Stimulated activated CD4-positive, alpha-beta T cell treated with anti-CD3 and anti-CD28 coated beads, Interleukin-1b, Interleukin-23, amount 100 ng/mL, for 24 hours (primary cell): ENCODE measurements at places on chromosomes 1 and 21.

DNA sequence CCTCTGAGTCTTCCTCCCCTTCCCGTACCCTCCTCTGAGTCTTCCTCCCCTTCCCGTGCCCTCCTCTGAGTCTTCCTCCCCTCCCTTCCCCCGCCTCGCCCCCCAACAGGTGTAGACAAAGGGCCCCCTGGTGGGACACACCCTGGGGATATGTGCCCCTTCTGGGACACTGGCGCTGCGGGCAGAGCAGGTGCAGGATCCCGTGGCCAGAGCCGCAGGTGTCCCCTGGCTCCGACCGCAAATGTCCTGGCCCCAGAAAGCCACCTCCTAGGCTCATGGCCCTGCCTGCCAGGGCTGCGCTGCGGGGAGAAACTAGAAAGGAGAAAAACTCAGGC lies 51.5 kb upstream of the ARHGEF16 start:
- DNase-seq: no peak

DNA sequence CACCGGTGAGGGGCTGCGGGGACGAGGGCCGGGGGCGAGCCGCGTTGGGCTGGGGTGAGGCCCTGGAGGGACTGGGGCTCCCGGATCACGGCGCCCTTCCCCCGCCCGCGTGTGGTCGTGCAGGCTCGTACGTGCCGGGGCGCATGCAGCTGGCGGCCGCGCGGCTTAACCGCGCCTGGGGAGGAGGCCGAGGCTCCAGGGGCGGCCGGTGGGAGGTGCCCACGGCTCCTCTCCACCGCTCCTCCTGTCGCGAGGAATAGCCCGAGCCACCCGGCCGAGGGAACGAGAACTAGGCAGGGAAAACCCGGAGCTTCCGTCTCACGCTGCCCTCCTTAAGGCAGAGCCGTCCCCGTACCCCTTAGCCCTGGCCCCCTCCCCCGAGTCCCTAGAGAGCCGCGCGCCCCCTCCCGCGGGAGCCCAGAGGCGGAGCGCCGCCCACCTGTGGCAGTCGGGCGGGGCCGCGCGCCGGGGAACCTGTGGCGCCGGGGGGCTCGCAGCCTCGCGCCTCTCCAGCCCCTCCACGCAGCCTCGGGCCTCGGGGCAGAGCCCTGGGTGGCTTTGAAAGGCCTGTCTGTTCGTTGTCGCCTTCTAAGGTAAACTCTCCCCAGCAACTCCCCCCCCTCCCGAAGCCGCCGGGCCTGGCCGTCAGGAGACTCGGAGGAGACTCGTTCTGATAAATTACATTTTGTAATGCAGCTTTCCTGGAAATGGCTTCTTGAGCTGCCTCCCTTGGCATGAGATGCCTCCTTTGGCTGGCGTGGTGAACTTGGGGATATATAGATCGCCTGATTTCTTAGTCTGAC lies 746 bp downstream of the AK4 start:
- no peak for DNase-seq

DNA sequence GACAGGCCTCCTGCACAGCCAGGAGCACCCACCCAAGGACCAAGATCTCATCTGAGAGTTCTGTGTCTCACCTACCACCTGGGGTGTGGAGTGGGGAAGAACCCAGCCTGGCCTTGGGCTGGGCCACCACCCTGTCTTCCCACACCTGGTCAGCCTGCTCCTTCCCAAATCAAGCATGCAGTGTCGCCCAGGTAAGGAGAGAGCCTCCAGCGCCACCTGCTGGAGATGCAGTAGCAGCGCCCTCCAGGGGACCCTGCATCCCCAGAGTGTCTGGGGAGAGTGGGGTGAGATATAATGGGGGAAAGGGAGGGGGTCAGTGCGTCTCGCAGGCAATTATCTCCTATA lies 32.3 kb downstream of the KIAA2013 start:
- DNase-seq: peak; percentile 53

DNA sequence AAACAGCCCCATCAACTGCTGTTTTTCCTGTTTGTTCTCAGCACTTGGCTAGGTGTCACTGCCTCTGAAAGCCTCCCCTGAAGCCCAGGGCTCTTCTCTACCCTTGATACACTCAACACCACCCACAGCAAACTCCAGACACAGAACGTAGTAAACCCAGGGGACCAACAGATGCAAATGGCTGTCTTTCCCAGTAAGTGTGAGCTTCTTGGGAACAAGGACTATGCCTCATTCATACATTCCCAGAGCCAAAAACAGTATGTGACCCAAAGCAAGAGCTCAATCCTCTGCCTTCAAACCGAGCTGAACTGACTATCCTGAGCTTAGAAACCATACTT lies 4.4 kb downstream of the LBR start:
- no peak for DNase-seq

DNA sequence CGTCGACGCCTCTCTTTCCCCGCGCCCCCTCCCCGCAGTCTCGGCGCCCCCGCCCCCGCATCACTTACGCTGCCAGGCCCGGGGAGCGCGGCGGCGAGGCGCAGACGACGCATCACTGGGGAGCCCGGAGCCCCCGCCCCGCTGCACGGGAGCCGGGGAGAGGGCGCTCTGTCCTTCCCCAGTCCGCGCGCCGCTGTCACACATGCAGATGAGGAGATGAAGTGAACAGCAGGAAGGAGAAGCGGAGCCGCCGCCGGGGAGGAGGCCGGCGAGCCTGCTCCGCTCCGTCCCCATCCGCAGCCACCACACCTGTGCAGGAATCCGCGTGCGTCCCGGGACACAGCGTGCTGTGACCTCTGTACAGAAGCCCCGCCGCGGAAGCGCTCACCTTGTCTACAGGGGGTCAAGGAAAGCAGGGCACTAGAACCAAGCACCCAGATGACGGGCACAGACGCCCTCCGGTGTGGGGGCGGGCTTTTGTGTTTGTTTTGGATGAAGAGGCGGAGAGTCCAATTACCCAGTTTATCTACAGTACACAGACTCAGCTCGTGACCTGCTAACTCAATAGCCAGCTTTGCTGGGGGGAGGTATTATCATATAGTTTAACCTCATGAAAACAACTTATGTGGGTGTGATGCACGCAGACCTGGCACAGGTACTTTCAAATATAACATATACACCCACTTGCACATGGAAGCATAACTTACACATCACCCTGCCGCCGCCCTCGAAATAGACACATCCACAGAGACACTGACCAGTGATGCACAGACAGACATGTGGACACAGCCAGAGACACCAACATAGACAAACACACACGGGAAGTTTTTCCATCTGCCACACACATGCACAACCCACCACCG lies 12.4 kb downstream of the KLHDC8A start:
- no peak for DNase-seq

- no peak for DNase-seq
Observed at GRCh38 chr21:35227786-35228185, 178.7 kb upstream of the RUNX1 start.

DNA sequence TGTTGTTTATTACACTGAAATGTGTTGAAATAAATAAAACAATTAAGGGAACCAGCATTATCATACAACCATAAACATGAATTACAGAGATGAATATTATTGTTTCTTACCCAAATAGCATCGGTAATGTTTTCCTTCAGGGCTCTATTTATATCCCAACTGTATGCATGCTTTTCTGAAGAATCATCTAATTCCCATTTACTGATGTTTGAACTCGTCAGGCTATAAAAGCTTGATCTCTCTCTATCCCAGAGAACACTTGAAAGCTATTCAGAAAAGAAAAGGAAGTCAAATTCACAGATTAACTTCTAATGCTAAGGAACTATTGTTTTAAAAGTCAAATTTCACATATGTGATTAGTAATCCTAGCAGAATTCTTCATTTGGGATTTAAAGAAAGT lies 12.4 kb downstream of the NUP133 start:
- no peak for DNase-seq

DNA sequence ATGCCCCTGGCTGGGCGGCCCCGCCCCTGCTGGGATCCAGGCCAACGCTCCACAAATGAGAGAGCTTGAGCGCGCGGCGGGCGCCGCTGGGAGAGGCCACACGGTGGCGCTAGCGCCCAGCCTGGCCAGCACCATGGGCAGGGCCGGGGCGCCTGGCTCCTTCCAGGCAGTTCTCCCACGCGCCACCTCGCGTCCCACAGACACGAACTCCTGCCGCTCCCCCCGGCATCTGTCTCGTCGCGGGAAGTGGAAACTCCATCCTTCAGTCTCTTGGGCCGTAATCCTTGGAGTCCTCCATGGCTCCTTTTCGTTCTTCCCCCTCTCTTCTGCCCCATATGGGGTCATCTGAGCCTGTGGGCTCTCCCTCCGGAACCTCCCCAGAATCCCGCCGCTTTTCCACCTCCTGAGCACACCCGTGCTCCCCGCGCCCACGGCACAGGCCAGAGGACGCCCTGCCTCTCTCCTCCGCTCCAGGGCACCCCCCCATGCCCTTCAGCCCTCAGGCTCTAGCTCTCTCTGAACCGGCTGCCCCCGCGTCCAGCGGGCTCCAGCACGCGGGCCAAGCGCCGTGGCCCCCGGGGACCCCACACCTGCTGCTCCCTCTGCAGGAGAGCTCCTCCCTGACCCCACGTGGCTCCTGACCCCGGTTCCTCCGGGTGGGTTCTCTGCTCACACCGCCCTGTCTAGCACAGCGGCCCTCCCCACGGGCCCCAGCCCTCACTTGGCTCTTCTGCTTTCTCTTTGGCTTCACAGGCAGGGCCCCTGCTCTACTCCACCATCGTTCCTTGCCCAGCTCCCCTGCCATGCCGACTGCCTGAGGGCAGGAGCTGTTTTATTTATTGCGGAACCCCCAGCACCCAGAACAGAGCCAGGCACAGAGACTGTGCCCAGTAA lies 31.9 kb upstream of the EDN2 start:
- DNase-seq: peak; percentile 37

DNA sequence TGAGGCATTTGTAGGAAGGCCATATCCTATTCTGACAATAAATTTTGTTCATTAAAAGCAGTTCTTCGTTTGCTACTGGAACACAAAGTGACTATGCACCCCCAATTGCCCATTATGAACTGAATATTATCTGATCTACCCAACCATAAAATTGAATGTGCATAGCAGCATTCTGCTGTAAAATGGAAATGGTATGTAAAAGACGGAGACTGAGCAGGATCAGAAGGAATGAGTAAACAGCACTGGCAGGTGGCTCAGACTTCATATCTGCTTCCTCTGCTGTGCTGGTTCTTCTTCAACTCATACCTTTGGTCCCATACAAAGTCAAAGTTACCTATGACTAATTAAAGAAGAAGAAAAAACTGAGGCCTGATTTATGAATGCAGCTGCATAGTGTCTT lies 339.5 kb downstream of the PLA2G4A start:
- DNase-seq: no peak

GRCh38 chr1:156140879-156141707 lies 12.3 kb upstream of the SEMA4A start:
- no peak for DNase-seq

DNA sequence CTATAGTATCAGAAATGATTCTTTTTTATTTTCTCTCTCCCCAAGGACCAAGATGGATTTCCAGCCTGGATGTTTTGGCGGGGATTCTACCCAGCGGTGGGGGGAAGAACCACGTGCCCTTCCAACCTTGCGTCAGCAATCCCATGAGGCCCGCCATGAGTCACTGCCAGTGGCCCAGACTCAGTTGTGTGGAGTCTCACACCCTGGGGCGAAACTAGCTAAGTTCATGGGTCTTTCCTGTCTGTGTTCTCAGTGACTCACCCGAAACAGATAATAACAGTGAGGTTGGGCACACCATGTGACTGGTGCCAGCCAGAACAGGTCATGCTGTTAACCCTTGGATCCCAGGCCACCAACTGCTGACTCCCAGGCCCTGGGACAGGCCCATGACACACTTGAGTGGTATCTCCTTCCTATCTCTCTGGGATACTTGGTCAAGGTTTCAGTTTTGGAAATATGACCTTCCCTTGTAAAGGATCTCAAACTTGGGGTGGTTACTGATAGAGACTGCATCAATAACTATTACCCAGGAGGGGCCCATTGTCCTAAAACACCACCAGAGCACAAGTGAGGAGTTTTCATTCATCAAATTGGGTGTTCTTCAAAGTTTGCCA lies 98.0 kb upstream of the DUSP10 start:
- DNase-seq: peak; percentile 45

DNA sequence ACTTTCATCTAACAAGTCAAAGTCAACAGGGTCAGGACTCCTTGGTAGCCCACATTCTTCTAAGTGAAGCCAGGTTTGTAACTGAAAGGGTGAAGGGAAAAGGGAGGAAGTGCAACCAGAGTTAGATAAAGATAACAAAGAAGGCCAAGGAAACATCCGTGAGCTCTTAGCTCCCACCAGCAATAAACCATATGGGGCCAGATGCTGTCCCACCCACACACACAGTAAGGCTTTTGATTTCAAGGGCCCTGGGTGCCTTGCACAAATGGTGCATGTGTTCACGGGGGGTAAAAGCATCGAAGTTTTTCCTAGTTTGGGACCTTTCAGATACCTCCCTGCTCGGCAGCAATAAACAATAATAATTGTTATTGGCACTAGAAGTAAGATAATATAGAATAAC lies 5.1 kb upstream of the TIAM1 start:
- no peak for DNase-seq

DNA sequence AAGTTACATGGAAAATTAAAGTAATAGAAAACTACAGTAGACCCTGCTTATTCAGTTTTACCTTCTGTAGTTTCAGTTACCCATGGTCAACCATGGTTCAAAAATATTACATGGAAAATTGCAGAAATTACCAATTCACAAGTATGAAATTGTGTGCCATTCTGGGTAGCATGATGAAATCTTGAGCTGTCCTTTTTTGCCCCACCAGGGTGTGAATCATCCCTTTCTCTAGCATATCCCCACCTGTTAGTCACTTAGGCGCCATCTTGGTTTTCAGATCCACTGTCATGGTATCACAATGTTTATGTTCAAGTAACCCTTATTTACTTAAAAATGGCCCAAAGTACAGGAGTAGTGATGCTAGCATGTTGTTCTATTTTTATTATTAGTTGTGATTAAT lies 3.5 kb upstream of the LRIF1 start:
- no peak for DNase-seq

DNA sequence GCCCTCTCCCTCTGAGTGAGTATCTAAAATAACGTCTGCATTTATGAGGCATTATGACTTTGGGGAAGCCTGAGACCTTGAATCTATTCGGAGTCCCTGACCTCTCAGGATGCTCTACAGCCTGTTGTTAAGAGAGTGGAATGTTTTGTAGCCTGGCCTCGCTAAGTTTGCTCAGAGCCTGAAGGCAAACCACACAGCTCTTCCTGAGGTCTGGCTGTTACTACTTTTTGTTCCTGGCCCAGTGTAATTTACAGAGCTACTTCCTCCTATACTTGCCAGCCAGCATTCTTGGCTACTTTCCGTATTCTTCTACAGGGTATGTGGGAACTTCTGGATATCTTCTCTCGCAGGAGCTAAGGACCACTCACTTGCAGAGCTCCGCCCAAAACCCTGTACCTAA lies 3.6 kb upstream of the ZMYM4 start:
- DNase-seq: no peak

GRCh38 chr1:95029532-95029931 lies 43.2 kb downstream of the ALG14 start:
- DNase-seq: no peak

GRCh38 chr1:180720753-180721152 lies 88.9 kb downstream of the XPR1 start:
- no peak for DNase-seq

DNA sequence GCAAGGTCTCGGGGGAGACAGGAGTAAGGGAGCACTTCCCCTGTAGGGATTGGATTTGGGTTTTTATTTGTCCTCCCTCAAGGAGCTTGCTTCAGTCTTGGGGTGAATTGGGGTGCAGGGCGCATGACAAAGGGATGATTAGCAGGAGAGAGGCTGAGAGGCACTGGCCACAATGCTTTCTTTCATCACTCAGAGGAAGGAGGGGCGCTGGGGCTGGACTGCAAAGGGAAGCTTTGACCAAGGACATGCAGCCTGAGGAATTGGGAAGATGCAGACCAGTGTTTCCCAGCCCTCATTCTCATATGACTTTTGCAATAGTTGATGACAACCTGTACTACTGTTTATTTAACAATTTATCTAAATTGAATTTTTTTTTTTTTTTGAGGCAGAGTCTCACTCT lies 34.1 kb upstream of the PDPN start:
- no peak for DNase-seq

GRCh38 chr1:45348609-45348965 lies 8.3 kb upstream of the MUTYH start:
- no peak for DNase-seq
